ENCODE measurements at places on chromosomes 13 and 19.
A peak's percentile ranks its signal among the peaks of the same experiment; 100 is the strongest.

DNA sequence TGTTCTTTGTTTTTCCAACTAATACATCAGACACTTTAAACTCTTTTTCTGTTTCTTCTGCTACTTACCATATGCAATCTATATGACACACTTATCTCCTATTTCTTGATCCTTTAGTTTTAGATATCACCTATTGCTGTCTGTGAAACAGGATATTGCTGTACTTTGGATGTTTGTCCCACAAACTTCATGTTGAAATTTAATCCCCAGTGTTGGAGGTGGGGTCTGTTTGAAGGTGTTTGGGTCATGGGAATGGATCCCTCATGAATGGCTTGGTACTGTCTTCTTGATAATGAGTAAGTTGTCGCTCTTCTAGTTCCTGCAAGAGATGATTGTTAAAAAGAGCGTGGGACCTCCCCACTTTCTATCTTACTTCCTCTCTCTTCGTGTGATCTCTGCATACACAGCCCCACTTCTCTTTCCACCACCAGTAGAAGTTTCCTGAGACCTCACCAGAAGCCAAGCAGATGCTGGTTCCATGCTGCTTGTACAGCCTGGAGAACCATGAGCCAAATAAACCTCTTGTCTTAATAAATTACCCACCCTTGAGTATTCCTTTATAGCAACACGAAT is 244.2 kb downstream of the NHLRC3 start:
- DNase-seq: no peak

- DNase-seq: no peak
Observed at GRCh38 chr19:28483197-28483596, 729.8 kb downstream of the UQCRFS1 start.

- DNase-seq: no peak
Observed at GRCh38 chr13:23146811-23147625, 33.8 kb upstream of the SGCG start.

- no peak for DNase-seq
Observed at GRCh38 chr19:35750167-35750566, 1.8 kb downstream of the LIN37 start.

GRCh38 chr13:99380921-99381645 is 73.9 kb upstream of the GPR183 start:
- no peak for DNase-seq

DNA sequence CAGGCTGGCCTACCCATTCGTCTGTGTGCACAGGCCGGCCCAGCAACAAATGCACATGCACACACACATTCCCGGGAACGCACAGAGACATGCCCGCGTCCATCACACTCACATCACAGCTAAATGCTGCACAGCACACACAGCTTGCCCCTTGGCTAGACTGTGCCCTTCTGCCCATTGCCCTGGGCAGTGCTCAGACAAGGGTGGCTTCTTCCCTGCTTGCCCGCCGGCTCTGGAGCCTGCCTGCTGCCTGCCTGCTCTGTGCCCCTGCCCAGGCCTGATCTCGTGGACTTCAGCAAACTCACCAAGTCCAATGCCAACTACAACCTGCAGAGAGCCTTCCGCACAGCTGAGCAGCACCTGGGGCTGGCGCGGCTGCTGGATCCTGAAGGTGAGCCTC is 30.4 kb downstream of the SPTBN4 start:
- no peak for DNase-seq

GRCh38 chr13:78065141-78065540 is 146.5 kb upstream of the EDNRB start:
- DNase-seq: no peak

- no peak for DNase-seq
Observed at GRCh38 chr13:32840989-32841713, 175.1 kb upstream of the KL start.

DNA sequence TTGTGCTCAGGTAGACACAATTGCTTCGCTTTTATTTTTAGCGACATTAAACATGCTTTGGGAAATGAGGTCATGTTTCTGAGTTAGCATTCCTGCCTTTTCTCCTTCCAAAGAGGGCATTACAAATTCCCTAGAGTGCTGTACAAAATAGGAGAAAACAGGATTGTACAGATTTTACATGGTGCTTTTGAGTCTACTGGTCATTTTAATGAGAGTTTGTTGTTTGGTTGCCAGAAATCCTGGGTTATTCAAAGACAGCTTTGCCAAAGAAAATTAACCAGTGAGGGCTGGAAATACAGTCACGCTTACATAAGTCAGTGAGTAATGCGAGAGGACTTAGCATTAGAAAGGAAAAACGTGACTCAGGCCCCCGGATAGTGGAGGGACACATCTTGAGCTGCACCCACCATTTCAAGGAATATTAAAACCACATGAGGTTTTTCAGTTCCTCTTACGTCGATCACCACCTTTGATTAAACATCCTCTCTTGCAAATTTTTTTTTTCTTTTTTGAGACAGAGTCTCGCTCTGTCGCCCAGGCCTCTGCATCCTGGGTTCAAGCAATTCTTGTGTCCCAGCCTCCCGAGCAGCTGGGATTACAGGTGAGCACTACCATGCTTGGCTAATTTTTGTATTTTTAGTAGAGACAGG is 55.4 kb downstream of the SACS start:
- peak; percentile 44 for DNase-seq

DNA sequence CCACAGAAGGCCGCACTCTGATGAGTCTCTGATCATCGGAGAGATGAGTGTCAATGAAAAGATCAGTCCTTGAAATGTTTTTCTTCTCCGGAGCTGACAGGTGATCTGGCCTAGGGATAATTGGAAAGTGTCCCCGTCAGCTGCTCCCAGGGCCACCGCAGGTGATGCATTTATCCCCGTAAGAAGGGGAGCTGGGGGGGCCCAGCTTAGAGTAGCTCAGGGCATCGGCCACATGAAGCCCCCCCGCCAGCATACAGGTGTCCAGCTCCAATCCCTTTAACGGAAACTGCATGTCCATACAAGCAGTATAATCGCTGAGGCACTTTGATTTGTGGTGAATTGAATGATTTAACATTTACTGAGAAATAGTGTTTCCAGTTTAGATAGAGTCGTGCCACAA is 27.7 kb downstream of the ATP4B start:
- no peak for DNase-seq

- no peak for DNase-seq
Observed at GRCh38 chr13:111326621-111326965, 6.2 kb downstream of the TEX29 start.

Measured in smooth muscle cell of the brain vasculature (primary cell).